CD4-positive, alpha-beta T cell treated with Interleukin-4 for 4 hours (primary cell): ENCODE measurements at places on chromosomes 3 and 15.
A peak's percentile ranks its signal among the peaks of the same experiment; 100 is the strongest.

- DNase-seq, result no peak
Observed at GRCh38 chr3:144458283-144458682, 486.7 kb downstream of the DIPK2A start.

DNA sequence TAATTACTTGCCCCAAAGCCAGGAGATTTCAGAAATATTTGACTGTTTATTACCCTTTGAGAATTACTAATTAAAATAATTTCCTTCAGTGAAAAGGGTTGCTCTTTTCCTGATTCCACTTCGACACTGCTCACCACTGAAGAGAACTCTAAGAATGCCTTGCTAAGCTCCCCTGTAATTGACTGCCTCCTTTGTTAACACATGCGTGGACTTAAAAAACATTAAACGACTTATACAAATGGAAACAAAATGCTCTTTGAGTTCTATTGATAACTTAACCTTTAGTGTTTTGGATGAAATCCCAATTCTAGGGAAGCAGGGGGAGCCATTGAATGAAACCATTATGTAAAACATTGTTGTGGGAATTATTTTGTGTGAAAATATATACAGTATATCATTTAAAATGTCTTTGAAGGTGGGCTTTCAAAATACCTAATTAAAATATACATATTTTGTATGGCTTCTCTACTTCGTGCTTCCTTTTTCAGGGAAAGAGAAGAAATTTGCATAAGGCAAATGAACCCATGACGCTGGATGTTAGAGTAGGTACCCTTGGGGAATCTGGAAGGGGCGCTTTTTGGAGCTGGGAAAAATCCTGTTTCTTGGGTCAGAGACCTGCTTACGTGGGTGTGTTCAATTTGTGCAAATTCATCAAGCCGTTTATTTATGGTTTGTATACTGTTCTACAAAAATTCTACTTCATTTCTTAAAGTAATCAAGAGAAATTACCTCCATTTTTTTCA is 64.2 kb downstream of the WWTR1 start:
- DNase-seq, result no peak

GRCh38 chr3:183208800-183209199 is 44.3 kb upstream of the B3GNT5 start:
- DNase-seq, result no peak

DNA sequence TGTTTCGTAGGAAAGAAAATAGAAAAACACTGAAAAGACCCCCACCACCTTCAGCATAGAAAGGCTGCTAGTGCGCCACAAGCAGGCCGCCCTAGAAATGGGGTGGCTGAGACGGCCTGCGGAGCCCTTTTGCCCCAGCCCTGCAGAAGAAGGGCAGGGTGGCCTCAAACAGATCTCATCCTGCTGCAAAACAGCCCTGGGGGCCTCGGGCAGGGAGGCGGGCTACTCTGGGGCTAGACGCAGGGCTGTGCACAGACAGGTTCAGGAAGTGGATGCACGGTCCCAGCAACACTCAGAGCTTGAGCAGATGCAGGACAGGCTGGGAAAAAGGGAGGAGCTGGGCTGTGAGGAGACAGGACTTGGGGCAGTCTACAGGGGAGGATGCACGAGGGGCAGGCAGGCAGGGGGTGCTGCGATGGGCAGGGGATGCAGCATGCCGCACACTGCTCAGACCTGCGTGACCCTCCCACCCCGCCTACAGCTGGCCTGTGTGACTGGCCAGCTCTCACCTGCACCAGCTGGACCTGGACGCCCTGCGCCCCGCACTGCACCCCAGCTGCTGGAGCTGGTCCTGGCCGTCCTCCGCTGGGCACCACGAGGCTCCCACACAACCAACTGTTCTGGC is 34.3 kb downstream of the ZXDC start:
- no peak for DNase-seq

- peak; percentile 17 for DNase-seq
Observed at GRCh38 chr3:52463416-52463815, 8.0 kb downstream of the NISCH start.

GRCh38 chr3:20066850-20067617 is 26.8 kb downstream of the KAT2B start:
- DNase-seq, result no peak

DNA sequence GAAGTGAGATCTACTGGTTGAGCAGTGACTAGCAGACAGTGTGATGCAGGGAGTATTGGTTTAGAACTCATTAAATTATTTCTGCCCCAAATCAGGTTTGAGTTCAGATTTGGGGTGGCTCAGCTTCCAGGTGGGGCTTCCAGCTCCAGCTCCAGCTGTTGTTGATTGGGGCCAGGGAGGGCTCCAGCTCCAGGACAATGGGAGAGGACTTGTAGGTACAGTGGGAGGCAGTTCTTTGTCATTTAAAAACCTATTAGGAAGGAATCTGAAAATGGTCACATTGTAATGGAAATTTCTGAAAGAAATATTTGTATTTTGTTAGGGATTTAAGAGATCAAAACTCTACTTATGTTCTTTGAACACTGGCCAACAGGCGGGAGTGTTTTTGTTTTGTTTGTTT is 97.0 kb downstream of the FNDC3B start:
- DNase-seq, result no peak

DNA sequence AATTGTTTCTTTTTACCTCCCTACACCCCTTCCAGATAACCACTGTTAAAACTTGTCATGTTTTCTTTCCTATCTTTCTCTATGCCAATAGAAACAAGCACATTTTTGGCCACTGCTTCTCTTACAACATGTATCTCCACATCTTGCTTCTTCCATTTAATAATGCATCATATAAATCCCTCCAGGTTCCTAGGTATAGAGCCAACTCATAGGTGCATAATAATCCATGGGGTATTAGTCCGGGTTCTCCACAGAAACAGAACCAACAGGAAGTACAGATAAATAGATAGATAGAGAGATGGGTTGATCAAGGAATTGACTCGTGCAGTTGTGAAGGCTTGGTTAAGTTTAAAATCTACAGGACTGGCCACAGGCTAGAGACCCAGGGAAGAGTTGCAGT is 41.5 kb upstream of the PSMD6 start:
- no peak for DNase-seq

DNA sequence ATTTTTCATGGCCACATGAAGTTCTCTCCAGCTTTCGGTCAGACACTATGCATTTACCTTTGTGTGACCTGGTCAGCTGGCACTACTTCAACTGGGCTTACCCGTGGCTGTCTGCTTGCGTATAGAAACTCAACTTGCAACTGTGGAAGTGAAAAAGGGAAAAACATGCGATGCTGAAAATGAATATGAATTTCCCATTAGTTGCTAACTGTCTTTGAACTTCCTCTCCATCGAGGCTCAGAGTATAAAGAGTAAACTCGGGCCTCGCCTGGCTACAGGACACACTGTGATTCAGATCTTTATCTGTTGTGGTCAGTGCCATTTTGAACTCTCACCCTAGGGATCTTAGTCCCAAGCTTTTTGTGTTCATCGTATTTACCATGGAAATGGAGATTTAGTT is 26.8 kb downstream of the NFKBIZ start:
- no peak for DNase-seq

DNA sequence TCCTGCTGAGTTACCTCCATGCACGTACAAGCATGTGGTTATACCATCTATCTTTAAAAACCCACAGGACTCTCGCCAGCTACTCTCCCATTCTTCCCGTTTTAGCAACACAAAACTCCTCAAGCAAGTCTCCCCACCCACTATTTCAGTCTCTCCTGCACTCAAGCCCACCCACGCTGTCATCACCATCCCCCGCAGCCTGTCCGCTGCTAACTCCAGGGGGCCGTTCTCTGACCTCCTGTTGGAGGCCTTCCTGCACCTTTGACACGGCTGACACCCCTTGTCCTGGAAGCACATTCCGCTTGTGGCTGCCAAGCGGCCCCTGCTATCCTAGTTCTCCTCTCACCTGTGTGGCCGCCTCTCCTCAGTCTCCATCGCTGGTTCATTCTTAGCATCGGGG is 7.5 kb upstream of the PCSK6 start:
- DNase-seq, result no peak

GRCh38 chr3:60308808-60309207 is 942.4 kb downstream of the FHIT start:
- DNase-seq, result no peak
